ENCODE measurements at places on chromosomes 5 and 9.

- no peak for DNase-seq
Observed at GRCh38 chr5:95283761-95284571, 928 bp downstream of the MCTP1 start.

GRCh38 chr9:73231203-73231602, 79.5 kb downstream of the ANXA1 start:
- DNase-seq, result no peak

DNA sequence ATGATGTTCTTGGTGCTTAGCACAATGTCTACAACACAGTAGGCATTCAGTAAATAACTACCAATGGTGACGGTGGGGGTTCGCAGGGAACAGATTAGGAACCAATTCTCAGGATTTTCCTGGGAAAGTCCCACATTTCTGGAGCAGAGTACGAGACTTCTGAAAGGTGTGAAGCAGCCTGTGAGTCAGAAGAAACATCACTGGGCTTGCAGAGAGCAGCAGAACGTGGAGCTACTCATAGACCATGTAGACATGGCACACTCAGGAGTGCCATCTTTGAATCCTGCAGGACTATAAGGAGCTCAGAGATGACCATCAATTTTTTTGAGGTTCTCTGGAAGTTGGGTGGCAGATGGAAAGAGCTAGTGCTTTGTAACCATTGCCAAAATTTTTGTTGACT, 106.6 kb upstream of the ANKRD55 start:
- no peak for DNase-seq

DNA sequence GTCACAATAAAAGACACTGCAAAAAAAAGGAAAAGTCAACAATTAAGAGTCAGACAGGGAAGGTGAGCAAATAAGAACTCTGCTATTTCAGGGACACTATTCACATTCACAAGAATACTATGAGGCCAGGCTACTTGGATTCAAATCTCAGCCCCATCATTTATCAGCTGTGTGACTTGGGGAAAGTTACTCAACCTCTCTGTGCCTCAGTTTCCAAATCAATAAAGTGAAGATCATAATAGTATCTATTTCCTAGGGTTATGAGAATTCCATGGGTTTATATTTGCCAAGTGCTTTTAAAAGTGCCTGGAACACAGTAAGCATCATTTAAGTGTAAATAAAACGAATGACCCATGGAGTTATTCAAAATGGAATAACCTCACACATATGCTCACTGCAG, 56.4 kb downstream of the ALDH7A1 start:
- no peak for DNase-seq

DNA sequence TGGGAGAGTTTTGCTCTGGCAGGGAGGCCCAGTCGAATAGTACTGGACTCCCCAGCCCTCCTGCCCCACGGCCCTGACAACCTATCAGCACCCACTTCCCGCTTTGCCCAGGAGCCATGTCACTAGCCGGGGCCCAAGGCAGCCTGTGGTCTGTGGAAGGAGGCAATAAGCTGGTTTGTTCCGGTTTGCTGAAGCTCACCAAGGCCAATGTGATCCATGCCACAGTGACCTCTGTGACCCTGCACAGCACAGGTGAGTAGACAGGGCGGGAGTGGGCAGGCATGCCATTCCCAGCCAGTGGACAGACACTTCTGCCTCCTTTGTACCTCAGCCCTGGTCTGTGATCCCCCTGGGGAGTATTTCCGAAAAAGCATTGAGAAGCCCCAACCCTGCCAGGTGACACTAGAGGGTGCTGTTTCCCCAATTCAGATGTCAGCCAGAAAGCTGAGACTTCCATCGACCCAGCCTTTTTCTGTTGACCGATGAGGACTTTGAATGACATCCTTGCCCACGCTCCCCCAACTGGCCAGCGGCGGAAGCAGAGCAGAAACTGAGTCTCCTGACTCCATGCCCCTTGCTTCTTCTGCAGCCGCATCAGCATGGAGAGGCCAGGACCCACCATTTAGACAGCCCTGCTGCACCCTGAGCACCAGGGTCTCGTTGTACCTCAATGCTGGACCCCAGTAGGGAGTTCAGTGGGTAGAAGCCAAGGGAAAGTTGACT, 9.6 kb downstream of the PCYOX1L start:
- DNase-seq, result peak; percentile 48

DNA sequence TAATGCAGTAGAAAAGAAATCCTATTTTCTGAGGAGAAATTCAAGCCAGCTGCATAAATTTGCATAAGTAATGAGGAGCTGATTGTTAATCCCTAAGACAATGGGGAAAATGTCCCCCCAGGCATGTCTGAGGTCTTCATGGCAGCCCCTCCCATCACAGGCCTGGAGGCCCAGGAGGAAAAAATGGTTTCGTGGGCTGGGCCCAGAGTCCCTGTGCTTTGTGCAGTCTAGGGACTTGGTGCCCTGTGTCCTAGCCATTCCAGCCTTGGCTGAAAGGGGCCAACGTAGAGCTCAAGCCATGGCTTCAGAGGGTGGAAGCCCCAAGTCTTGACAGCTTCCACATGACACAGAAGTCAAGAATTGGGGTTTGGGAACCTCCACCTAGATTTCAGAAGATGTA, 357.5 kb downstream of the SPATA31D1 start:
- no peak for DNase-seq

DNA sequence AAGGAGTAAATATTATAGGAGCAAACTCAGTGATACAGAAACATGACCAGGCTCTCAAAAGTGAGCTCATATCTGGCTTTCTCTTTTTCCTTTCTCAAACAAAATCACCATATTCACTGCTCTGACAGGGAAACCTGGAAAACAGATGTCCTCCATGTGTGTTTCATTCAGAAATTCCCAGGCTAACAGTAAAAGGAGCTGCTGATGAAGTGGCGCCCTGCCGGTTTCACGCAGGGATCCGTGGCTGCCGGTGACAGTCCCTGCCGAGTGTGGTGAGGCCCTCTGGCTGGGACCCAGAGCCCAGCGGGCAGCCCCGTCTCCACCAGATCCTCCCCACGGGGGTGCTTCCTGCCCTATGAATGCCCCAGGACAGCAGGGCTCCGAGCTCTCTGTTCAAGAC, 208.1 kb downstream of the GNA14 start:
- no peak for DNase-seq

GRCh38 chr9:131667576-131667975, 72.3 kb downstream of the RAPGEF1 start:
- peak; percentile 63 for DNase-seq

DNA sequence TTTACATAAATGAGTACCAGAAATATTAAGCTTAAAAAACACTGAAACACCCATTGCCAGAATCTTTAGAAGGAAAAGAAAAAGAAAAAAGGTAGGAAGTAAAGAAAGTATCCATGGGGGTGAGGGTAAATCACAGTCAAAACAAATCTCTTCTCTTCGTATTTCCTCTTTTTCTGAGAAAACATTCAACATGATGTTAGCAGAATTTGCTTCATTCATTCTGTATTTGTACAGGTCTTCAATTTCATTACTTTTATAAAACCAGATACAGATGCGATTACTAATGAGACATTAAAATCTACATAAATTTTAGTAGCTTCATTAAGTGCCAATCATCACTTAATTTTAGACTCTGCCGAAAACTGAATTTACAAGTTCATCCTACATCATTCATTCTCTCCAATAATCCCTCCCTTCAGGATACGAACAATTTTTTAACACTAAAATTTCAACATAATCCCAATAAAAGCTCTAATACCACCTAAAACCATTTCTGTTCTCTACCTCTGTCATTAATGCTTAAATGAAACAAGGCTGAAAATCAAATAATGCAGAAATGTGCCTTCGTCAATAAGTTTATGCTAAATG, 7.0 kb downstream of the NR3C1 start:
- DNase-seq, result no peak

- DNase-seq, result no peak
Observed at GRCh38 chr5:103375350-103375749, 116.8 kb downstream of the MACIR start.

- no peak for DNase-seq
Observed at GRCh38 chr5:149750596-149750995, 20.5 kb downstream of the PPARGC1B start.

GRCh38 chr9:124122813-124123462, 111.4 kb downstream of the LHX2 start:
- no peak for DNase-seq

DNA sequence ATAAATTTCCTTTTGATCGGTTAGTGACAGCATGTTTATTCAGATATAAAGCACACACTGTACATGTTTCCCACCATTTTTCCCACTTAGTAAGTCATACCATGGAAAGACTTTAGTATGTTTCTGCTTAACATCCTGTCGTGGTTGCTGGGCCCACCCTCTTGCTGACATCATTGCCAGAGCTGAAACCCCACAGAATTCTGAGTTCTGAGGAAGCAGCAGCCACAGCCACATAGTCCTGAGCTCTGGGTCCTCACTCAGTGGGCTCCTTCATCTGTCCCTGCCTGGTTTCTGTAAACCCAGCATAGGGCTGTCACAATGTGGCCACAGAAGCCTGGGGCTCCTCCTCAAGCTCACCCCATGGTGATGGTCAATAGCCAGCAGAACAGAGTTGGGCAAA, 441.5 kb downstream of the ENC1 start:
- DNase-seq, result no peak

DNA sequence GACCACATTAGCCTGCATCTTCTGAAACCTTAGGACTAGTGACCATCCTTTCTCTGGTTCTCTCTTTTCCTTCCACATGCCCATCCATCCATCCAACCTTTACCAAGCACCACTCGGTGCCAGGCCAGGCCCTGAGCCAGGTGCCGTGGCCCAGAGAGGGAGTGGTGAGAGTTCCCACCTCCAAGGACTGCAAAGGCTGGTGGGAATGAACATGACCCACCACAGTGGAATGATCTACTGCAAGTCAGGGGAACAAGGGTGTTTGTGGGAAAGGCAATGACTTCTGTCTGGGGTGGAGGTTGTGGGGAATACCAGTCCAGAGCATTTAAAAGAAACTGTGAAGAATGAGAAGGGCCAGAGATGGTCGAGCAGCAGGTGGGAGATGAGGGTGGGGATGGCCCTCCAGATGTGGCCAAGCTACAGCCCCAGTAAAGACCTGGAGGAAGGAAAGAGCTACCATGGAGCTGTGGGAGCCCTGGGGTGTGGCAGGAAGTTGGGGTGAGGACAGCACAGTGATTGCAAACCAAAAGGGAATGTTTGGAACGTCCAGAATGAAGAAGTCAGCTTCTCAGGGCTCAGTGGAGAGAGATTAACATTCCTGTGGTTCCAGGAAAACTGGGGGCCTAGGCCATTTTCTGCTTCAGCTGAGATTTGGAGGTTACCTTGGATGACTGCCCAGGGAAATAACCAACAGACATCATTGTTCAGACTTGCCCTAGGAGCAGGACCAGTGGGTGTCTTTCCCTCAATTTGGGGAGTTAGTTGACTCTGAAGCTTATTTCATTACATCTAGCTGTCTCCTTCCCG, 30.7 kb upstream of the CORO2A start:
- DNase-seq, result no peak

- no peak for DNase-seq
Observed at GRCh38 chr5:115985802-115986757, 23.8 kb downstream of the LVRN start.

GRCh38 chr5:107985144-107985543, 314.4 kb upstream of the EFNA5 start:
- no peak for DNase-seq

All from activated T-cell treated with anti-CD3 and anti-CD28 coated beads, Interleukin-2, amount 50 U/mL, for 4 hours (primary cell).